ENCODE measurements at places on chromosomes 4 and X. TPM values are rescaled to one million over a fixed set of nuclear protein-coding genes. Genes with fewer than 3 reads are reported as not detected.

DNA sequence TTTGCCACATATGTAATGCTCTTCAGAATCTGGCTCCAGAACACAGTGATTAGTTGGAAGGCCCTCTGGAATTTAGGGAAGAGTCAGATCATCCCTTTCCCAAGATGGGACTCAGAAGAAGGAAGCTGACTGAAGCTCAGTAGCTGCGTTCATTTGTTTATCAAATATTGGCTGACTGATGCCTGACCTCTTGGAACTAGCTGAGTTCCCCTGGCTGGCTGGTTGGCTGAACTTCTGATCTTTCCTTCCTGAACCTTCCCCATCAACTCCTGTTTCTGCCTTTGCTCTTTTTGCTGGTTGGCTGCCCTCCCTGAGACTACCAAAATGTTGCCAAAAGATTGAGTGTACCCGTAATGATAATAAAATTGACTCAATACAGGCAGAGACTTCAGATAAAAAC, 866.5 kb upstream of the INTU start:
- DNase-seq, result no peak

GRCh38 chr4:5887011-5887360, 5.9 kb downstream of the CRMP1 start:
- DNase-seq, result no peak

- DNase-seq, result no peak
Measured at GRCh38 chr4:65724973-65725372, 54.7 kb upstream of the EPHA5 start.

- no peak for DNase-seq
Measured at GRCh38 chr4:67918428-67918827, 34.6 kb upstream of the TMPRSS11D start.

DNA sequence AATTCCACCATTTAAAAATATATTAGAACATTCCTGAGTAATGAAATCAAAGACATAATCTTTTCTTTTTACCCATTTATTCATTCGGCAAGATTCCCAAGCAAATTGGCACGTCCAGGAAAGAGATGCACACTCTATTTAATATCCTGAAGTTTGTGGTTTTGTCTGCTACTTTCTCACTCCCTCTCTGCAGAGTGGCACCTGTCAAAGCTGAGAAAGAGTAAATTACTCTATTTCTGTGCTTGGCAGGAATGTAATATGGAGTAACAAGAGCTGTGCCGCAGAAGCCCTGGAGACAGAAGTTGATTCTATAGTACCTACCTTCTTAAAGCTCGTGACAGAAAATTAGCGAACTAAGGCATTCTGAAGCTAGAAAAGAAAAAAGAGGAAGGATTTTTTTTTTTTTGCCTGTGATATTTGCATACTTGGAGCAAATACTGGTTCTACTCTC, 5.5 kb downstream of the GSTCD start:
- no peak for DNase-seq

GRCh38 chr4:34850968-34851367, 1393.3 kb downstream of the ARAP2 start:
- no peak for DNase-seq

DNA sequence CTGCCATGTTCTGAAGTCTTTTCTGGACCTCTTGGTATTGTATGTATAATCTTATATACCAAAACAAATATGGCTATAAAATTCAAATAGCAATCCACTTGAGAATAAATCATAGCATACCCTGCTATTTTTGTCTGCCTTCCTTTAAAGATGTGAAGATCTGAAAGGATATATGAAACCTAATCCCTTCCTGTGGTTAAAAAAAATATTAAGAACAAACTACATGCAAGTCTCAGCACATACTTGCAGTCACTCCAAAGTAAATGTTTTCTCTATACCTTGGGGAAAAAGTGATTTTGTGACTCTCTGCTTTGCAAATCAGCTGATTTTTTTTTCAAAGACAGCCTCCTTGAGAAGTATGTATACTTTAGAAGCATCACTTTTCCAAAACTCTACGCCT, 322.9 kb downstream of the ANKRD50 start:
- DNase-seq, result no peak

GRCh38 chr4:158020176-158020575, 152.6 kb downstream of the GASK1B start:
- no peak for DNase-seq

Gene GPR34
- total RNA-seq, result 8.5 TPM

Gene MFAP3L
- 5.1 TPM for total RNA-seq

Gene MAGEB6B
- not detected for total RNA-seq

Gene CORIN
- 6.4 TPM for total RNA-seq

Data from breast epithelium (tissue), 4 donors.